ENCODE measurements at places on chromosomes 13 and 19. TPM values are rescaled to one million over a fixed set of nuclear protein-coding genes. Genes with fewer than 3 reads are reported as not detected.

The PLPPR3 gene
- total RNA-seq: not detected

DNA sequence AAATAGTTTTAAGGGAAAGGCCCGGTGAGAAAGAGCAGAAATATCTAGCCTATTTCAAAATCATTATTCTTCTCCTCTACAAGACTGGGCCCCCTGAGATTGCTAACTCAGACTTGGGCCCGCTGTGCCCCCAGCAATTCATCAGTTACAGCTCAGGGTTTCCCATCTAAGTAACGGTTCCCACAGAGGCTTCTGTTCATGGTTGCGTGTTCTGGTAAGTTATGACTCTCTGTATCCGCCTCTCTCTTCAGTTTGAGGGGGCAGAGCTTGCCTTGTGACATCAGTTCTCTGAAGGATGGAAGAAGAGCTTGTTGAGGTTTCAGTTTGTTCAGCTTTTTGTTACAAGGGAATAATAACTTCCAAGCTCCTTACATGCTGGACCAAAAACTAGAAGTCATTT is 11.6 kb downstream of the ZNF57 start:
- H3K27ac ChIP-seq: no peak overlapping the region
- no peaks in the 10 kb centered on the region for H3K4me1 ChIP-seq
- no peak for DNase-seq
- peaks cover 42% of the 10 kb centered on the region for H3K36me3 ChIP-seq

- no peak for DNase-seq
- H3K36me3 ChIP-seq: no peaks in the 10 kb centered on the region
- no peaks in the 10 kb centered on the region for H3K4me1 ChIP-seq
- no peaks in the 10 kb centered on the region for H3K27me3 ChIP-seq
- H3K4me3 ChIP-seq: peak overlapping the region; percentile 69
These were observed 949 bp upstream of the ZNF260 start for GRCh38 chr19:36528921-36529518.

DNA sequence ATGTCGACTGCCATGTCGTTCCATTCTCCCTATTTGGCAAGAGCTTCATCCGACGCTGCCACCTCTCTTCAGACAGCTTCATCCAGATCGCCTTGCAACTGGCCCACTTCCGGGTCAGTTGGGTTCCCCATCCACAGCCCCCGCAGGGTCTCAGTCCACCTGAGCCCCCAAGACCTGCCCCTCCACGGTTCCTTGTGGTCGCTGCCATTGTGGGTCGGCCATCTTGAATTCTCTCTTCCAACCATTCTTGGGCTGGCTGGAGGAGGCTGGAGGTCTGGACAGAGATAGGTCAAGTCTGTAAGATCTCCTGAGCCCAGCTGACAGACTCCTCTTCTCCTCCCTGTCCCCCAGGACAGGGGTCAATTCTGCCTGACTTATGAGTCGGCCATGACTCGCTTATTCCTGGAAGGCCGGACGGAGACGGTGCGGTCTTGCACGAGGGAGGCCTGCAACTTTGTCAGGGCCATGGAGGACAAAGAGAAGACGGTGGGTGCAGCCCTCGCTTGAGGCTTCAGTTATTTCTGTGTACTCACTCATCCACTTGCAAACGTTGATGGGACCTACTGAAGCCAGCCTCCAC is 19.5 kb downstream of the CPT1C start:
- no peak overlapping the region for H3K4me3 ChIP-seq
- H3K36me3 ChIP-seq: no peaks in the 10 kb centered on the region

The FLT3LG gene
- total RNA-seq: 4.0 TPM

The ZNF91 gene
- 184 TPM for total RNA-seq

GRCh38 chr19:36420961-36421748 is 2.7 kb upstream of the ZFP82 start:
- H3K36me3 ChIP-seq: no peaks in the 10 kb centered on the region
- H3K27ac ChIP-seq: no peak overlapping the region
- H3K27me3 ChIP-seq: no peaks in the 10 kb centered on the region
- H3K4me1 ChIP-seq: no peaks in the 10 kb centered on the region
- no peak for DNase-seq

DNA sequence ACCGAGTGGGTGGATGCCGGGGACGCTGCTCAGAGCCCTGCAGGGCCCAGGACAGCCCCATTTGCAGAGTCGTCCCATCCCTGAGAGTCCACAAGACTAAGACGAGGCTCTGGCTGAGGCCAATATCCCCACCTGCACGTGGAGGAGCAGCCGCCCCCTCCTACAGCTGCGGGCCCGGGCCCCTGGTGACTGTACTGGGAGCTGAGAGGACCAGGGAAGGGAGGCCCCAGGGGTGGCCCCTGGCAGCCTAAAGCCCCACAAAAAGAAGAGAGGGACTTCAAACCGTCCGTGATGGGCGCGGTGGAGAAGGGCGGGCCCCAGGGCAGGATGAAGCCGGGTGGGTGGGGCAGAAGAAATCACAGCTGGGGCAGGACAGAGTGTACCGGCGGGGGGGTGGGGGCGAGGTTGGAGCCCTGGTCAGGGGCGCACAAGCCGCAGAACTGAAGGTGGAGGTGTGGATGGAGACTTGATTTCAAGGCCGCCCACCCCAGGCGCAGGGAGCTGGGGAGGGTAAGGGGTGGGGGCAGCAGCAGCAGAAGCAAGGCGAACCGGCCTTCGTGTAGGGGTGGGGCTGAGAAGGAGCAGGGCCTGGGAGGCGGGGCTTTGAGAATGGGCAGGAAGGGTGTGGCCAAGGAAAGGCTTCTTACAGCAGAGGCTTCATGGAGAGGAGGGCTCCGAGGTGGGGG is 12.9 kb downstream of the CFD start:
- no peaks in the 10 kb centered on the region for H3K27me3 ChIP-seq
- H3K36me3 ChIP-seq: no peaks in the 10 kb centered on the region
- H3K4me3 ChIP-seq: peak overlapping the region; percentile 38
- peak; percentile 87 for DNase-seq

- H3K36me3 ChIP-seq: peaks cover 14% of the 10 kb centered on the region
- H3K27me3 ChIP-seq: no peaks in the 10 kb centered on the region
- H3K4me3 ChIP-seq: no peak overlapping the region
- H3K4me1 ChIP-seq: no peaks in the 10 kb centered on the region
- no peak overlapping the region for H3K27ac ChIP-seq
These were observed 3.9 kb downstream of the TMEM147 start for GRCh38 chr19:35549174-35549788.

DNA sequence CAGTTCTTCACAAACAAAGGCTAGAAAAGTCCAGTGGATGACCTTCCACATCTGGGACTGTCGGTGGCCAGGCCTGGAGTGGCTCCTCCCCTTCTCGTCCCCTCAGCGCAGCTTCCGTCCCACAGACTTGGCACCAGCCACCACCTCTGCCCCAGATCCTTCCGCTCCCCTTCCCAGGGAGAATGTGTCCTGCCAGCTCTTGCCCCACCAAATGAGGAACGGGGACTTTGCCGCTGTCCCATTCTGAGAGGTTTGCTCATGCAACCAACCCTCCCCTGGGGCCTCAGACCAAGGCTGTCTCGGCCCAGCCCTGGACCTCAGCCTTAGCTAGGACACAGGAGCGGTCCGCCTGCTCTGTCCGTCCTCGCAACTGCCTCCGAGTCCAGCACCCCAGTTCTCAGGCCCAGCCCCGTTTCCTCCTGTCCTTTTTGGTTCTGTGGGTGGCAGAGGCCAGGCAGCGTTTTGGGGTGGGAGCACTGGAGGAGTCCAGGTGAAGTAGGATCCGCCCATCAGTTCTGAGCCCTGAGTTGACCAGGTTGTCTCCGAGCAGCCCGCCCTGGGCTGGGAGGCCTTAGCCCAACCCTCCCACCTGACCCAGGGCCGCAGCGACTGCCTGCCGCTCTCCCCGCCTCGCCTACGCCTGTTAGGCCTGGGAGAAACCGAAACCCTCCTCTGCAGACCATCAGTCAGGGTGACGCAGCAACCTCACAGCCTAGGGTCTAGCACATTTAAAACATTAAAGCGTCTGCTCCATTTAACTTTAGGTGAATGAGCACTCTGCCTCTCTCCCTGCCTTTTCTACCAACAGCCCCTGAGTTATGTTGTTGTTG is 284.3 kb downstream of the FOXO1 start:
- no peaks in the 10 kb centered on the region for H3K36me3 ChIP-seq
- H3K4me3 ChIP-seq: no peak overlapping the region
- no peaks in the 10 kb centered on the region for H3K4me1 ChIP-seq
- DNase-seq: no peak

GRCh38 chr13:25046985-25047511 is 48.9 kb upstream of the PABPC3 start:
- no peak overlapping the region for H3K4me3 ChIP-seq
- H3K27me3 ChIP-seq: no peaks in the 10 kb centered on the region
- H3K27ac ChIP-seq: no peak overlapping the region
- no peak for DNase-seq
- no peaks in the 10 kb centered on the region for H3K4me1 ChIP-seq

GRCh38 chr13:46313024-46313423 is 74.0 kb downstream of the RUBCNL start:
- DNase-seq: no peak
- H3K4me3 ChIP-seq: no peak overlapping the region
- no peaks in the 10 kb centered on the region for H3K36me3 ChIP-seq
- no peaks in the 10 kb centered on the region for H3K4me1 ChIP-seq
- no peaks in the 10 kb centered on the region for H3K27me3 ChIP-seq

The TEX30 gene
- 4.8 TPM for total RNA-seq

The CHST8 gene
- 1.8 TPM for total RNA-seq

The PVR gene
- 21.7 TPM for total RNA-seq

DNA sequence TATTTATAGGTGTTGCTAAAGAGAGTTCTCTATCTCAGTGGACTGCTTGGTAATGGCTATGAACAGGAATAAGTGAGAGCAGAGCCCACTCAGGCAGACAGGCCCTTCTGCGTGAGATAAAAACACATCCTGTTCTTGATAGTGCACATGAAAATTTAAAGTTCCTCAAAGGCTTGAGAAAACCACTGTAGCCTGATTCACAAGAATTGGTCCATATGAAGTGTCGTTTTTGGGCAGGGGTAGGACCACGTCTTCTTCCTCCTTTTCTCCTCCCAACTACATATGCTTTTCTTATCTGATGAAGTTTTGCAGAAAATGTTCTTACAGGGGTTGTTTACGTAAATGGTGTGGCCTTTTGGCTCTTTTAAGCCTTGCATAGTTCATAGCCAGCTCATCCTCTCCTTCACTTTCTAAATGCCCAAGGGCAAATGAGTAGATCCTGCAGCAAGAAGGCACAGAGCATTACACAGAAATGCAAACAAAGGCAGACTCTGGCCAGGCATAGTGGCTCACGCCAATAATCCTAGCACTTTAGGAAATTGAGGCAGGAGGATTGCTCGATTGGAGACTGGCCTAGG is 53.8 kb downstream of the RNF6 start:
- H3K4me3 ChIP-seq: no peak overlapping the region
- H3K36me3 ChIP-seq: no peaks in the 10 kb centered on the region
- H3K27ac ChIP-seq: no peak overlapping the region
- DNase-seq: no peak
- no peaks in the 10 kb centered on the region for H3K4me1 ChIP-seq
- H3K27me3 ChIP-seq: no peaks in the 10 kb centered on the region

DNA sequence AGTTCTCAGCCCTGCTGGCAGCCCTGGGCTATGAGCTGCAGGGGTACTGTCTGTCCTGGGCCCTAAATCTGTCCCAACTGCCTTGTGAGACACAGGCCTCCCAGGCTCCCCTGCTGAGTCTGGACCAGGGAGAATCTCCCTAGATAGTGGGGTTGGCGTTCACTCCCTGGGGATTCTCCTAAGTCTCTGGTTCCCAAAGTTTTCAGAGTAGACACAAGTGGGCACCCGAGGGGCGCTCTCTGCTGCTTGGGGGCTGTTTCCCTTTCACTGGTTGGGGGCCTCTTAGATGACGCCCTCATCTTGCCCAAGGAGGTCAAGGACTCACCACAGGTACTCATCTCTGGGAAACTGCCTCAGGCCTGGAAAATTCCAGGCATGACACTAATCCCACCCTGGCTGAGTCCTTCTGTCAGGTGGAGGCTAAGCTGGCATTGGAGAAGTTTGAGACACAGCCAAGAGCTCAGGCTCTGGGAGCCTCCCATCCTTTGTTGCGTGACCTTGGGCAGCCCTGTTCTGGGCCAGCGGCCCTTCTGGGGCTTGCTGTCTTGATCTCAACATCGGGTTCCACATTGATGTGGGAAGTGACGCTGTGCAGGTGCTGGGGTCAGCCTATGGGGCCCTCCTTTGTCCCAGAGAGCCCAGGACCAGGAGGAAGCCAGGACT is 3.9 kb downstream of the RPL18A start:
- no peak overlapping the region for H3K27ac ChIP-seq
- no peaks in the 10 kb centered on the region for H3K27me3 ChIP-seq
- no peaks in the 10 kb centered on the region for H3K36me3 ChIP-seq
- no peaks in the 10 kb centered on the region for H3K4me1 ChIP-seq
- no peak for DNase-seq

GRCh38 chr13:112530861-112531260 is 57.1 kb downstream of the TUBGCP3 start:
- no peaks in the 10 kb centered on the region for H3K36me3 ChIP-seq
- DNase-seq: no peak
- no peaks in the 10 kb centered on the region for H3K27me3 ChIP-seq
- no peaks in the 10 kb centered on the region for H3K4me1 ChIP-seq

The KIR3DL2 gene
- not detected for total RNA-seq

- DNase-seq: no peak
- H3K36me3 ChIP-seq: no peaks in the 10 kb centered on the region
- H3K27me3 ChIP-seq: no peaks in the 10 kb centered on the region
- no peak overlapping the region for H3K4me3 ChIP-seq
- no peak overlapping the region for H3K27ac ChIP-seq
- no peaks in the 10 kb centered on the region for H3K4me1 ChIP-seq
These were observed 1215.9 kb downstream of the UQCRFS1 start for GRCh38 chr19:27997069-27997468.

- H3K27me3 ChIP-seq: no peaks in the 10 kb centered on the region
- no peak overlapping the region for H3K27ac ChIP-seq
- DNase-seq: no peak
These were observed 38.4 kb downstream of the ZDHHC20 start for GRCh38 chr13:21420706-21421105.

DNA sequence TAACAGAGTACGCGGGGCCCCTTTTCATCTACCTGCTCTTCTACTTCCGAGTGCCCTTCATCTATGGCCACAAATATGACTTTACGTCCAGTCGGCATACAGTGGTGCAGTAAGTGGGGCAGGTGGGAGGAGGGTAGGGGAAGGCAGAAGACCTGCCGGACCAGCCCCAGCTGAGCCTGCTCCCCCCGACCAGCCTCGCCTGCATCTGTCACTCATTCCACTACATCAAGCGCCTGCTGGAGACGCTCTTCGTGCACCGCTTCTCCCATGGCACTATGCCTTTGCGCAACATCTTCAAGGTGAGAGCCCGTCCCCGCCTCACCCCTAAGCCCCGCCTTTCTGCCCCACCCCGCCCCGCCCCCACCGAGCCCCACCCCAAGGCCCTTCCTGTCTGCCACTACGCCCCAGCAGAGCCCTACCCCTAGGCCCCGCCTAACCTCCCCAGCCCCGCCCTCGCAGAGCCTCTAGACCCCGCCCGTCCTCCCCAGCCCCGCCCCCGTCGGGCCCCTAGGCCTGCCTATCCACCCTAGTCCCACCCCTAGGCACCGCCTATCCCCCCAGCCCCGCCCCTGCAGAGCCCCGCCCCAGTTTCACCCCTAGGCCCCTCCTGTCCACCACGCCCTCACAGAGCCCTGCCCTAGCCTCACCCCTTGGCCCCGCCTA is 7.7 kb downstream of the NDUFB7 start:
- H3K27ac ChIP-seq: no peak overlapping the region
- H3K4me3 ChIP-seq: no peak overlapping the region
- H3K36me3 ChIP-seq: no peaks in the 10 kb centered on the region

Measured in Peyer's patch (tissue), 4 donors.